ENCODE measurements at places on chromosomes 4 and X.

- DNase-seq, result no peak
Observed at GRCh38 chr4:150033901-150034300, 44.3 kb upstream of the DCLK2 start.

DNA sequence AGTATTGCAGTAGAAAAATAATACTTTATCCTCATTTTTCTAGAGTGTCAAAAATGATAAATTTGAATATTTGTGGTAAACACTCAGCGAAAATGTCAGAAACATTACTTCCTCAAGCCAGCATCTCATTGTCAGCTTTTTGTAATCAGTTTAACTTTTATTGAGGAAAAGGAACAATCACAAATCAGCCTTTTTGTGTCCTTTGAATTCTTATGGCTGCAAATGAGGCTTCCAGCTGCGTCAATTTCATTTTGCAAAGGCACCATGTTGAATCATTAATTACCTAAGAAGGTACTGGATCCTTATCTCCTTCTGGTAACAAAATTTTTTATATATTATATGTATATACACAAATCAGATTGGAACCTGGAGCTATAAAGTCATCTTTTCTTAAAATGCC is 442.6 kb upstream of the CPEB2 start:
- no peak for DNase-seq

DNA sequence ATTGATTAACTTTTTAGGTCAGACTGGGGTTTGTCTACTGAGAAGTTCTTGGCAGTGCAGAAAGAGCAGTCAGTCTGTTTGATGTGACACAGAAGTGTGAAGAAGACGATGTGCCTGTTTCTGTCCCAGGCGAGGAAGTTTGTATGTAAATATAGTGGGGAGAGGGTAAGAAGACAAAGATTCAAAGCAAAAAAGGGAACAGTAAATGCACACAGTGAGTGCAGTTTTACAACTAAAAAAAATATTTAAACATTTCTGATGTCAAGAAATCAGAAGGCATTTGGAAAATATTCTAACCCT is 264.9 kb downstream of the RAPGEF2 start:
- DNase-seq, result no peak

DNA sequence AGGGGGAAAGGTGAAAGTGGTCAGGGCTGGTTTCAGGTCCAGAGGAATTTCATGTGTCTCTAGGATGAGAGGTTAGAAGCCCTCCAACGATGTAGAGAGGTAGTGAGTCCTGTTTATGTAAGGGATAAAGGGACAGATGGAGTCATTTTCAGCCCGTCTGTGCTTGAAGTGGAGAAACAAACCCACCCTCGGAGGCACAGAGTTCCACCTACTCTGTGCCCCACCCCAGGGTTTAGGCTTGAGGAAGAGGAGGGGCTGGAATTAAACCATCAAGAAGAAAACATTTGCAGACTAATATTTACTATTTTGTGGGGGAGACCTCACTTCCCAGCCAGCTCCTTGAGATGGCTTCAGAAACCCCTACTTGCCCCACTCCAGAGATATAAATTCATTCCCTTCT is 868 bp upstream of the GNL3L start:
- no peak for DNase-seq

GRCh38 chrX:134006484-134007161 is 21.2 kb upstream of the GPC3 start:
- DNase-seq, result no peak

Data from CD4-positive, alpha-beta T cell treated with Interleukin-17A for 4 hours (primary cell).